ENCODE measurements at places on chromosomes 6 and 20.
A peak's percentile ranks its signal among the peaks of the same experiment; 100 is the strongest.

- DNase-seq = no peak
Measured at GRCh38 chr20:62732842-62733525, 24.3 kb downstream of the NTSR1 start.

DNA sequence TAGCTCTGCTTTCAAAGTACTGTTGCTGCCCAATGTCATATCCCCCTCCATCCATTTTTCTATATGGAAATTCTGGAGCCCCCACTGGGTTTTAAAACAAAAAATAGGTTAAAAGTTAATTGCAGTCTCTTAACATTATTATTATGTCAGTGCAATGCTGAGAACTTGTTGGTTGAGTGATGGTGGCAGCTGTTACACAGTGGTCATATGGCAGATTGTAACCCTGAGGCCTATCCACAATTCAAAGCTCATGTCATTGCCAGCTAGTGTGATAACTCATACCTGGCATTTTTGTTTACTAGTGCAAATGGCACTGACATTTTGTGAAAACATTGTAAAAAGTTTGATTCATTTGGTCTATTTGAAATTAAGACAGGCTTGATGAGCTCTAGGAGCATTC lies 305.7 kb upstream of the FLRT3 start:
- no peak for DNase-seq

DNA sequence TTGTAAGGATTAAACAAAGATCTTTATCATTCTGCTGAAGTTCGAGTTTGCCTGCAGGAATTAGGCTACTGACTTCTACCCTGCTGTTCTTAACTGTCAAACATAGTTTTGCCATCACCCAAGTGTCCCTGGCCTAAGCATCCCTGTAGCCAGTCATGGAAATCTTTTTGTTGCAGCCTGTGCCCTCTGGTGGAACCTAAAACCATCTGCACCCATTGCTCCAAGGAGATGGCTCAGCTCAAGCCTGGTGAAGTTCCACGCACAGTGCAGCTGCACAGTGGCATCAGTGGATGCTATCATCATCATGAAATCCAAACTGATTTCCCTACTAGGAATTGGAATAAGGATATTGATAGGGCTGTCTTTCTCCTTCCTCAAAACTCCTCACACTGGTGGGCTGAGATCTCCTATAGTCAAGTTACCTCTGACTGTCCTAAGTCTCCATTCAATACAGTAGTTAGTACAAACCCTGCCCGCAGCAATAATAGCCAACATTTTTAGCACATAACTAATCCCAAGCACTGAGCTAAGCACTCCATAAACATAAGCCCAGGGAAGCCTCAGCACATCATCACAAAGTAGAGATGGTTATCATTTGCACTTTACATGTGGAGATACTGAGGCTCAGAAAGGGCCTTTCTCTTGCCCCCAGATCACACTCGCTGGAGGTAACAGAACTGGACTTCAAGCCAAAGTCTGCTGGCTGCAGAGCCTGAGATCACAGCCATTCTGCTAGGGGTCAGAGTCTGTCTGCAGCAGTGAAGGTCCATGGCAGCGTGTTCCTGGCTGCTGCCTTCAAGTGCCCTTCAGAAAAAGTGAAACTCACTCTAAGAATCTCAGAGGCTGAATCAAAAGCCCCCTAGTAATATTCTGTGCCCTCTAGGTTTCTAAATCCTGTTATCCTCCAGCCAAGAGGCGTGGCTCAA lies 77.2 kb upstream of the MC3R start:
- no peak for DNase-seq

GRCh38 chr6:105791179-105791578 lies 295.0 kb upstream of the PRDM1 start:
- no peak for DNase-seq

GRCh38 chr20:25529295-25529951 lies 55.9 kb downstream of the NINL start:
- DNase-seq = no peak

DNA sequence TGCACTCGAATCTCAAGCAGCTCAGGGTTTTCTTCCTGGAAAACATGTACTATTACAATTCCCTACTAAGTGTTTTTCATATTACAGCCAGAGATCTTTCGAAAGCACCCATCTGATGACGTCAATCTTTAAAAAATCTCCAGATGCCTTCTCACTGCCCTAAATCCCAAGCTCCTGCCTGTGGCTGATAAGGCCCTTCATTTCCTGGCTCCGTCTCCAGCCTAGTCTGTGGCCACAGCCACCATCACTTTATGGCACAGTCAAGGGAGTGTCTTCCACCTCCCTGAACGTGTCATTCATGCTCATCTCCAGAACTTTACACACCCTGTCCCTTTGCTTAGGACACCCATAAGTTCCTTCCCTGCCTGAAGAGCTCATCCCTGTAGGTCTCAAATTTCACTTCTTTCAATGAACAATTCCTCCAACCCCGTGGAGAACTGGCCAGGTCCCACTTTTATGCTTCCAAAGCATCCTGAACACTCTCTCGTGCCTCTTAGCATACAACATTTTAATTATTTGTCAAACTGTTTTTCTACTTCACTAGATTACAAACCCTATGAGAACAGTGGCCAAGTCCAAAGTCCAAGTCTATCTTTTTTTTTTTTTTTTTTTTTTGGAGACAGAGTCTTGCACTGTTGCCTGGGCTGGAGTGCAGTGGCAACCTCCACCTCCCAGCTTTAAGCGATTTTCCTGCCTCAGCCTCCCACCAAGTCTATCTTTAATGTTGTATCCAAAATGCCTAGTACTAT lies 106.1 kb upstream of the AGPAT4 start:
- DNase-seq = peak; percentile 42

DNA sequence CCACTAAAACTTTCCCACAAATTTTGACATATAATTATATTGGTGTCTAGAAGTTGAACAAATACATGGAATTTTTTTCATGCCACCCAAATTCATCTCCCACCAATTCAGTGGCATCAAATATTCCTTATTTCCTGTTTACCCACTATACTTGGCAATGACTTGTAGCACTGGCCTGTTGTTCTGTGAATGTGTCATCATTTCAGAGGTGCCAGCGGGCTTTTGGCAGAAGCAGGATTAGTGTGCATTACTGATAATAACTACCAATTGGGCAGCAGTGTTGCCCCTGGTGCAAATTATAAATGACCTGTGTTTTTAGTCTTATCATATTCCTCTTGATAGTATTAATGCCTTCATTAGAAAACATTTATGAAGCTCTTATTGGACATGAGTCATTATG lies 121.3 kb downstream of the TFAP2B start:
- DNase-seq = no peak

- peak; percentile 40 for DNase-seq
Measured at GRCh38 chr6:11214084-11214833, 18.2 kb downstream of the NEDD9 start.

GRCh38 chr20:44681796-44682566 lies 30.5 kb upstream of the ADA start:
- no peak for DNase-seq

DNA sequence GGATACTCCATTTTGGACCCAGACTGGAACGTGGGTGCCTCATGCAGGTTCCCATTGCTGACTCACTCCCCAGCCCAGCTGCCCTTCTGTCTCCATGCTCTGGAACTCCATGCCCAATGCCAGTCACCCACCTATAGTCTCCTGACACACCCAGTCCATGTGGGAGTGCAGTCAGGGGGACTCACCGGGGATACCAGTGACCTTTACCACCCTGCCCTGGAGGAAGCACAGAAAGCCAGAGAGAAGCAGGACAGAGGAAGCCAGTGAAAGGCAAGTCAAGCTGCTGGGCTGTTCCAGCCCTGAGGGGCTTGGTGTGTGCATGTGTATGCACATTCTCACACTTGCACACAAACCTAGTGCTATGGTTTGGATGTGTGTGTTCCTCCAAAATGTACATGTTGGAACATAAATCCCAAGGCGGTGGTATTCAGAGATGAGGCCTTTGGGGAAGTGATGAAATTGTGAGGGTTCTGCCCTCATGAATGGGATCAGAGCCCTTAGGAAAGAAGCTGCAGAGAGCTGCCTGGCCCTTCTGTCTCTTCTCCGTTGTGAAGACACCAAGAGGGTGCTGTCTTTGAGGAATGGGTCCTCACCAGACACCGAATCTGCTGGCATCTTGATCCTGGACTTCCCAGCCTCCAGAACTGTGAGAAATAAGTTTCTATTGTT lies 121.4 kb upstream of the MAFB start:
- no peak for DNase-seq

DNA sequence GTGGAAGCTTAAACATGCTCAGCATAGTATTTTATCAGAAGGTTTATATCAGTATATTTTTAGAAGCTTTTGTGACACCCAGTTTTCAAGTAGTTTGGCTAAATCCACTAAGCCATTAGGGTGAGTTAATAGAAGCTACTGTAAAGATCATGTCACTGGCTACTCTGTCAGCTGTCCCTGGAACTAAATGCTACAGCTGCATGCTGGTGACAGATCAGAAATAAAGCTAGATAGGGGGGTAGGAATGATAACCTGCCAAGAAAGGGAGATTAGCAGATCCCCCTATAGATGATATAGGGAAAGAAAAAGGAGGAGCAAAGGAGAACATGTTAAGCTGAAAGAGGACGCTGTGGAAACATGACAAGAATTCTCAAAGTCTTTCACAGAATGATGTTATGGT lies 363.2 kb downstream of the QKI start:
- DNase-seq = no peak

DNA sequence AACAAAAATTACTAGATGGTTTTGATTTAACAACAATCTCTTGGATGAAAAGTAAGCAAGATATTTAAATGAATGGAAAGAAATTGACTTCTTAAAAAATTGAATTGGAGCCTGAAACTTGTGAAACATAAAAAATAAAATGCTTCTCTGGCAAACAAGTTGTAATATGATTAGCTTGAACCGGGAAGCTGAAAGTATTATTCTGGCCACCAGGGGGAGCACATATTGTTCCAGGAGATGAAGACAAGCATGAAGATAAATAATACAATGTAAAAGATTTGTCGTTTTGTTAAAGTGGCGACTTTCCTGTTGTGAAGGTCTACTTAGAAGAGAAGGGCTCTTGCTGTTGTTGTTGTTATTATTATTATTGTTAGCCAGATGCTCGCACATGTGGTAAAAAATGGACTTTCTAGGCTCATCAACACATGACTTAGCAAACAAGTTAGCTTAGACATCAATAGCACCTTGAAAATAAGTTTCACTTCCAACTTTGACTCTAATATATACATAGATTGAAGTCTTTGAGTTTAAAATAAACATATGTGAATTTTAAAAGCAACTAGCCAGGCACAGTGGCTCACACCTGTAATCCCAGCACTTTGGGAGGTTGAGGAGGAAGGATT lies 14.2 kb downstream of the PAX1 start:
- no peak for DNase-seq
